ENCODE measurements at places on chromosomes 13 and 19.

- DNase-seq, result no peak
Observed at GRCh38 chr13:99055735-99056134, 77.9 kb upstream of the DOCK9 start.

- no peak for DNase-seq
Observed at GRCh38 chr13:89965252-89965651, 1382.2 kb upstream of the MIR17HG start.

GRCh38 chr13:27858046-27858445, 61.8 kb upstream of the PDX1 start:
- DNase-seq, result no peak

GRCh38 chr13:20984879-20985278, 76.5 kb downstream of the LATS2 start:
- DNase-seq, result no peak

- no peak for DNase-seq
Observed at GRCh38 chr13:28794396-28794795, 25.7 kb upstream of the MTUS2 start.

GRCh38 chr13:112651750-112652511, 37.9 kb upstream of the ATP11A start:
- DNase-seq, result no peak

GRCh38 chr13:73578251-73578875, 519.6 kb downstream of the KLF5 start:
- no peak for DNase-seq

GRCh38 chr19:10580979-10581631, 6.0 kb downstream of the AP1M2 start:
- DNase-seq, result peak; percentile 86

Data from RWPE1 (cell line).